ENCODE measurements at places on chromosomes 13 and 19.

DNA sequence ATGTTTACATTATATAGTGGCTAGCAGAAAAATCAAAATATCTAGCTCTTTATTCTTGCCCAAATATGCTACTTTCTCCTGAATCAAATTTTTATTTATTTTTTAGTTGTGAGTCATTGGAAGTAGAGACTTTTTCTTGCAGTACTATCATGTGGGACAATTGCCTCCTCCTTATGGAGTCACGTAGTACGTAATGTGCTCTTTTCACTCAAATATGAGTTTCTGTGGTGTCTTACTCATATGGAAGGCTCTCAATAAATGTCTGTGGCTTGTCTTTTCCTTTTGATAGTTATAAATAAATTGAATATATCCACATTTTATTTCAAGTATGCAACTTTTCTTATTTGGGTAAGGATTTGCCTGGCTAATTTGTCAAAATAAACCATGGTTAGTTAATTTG is 1411.0 kb upstream of the SLC10A2 start:
- DNase-seq, result no peak

DNA sequence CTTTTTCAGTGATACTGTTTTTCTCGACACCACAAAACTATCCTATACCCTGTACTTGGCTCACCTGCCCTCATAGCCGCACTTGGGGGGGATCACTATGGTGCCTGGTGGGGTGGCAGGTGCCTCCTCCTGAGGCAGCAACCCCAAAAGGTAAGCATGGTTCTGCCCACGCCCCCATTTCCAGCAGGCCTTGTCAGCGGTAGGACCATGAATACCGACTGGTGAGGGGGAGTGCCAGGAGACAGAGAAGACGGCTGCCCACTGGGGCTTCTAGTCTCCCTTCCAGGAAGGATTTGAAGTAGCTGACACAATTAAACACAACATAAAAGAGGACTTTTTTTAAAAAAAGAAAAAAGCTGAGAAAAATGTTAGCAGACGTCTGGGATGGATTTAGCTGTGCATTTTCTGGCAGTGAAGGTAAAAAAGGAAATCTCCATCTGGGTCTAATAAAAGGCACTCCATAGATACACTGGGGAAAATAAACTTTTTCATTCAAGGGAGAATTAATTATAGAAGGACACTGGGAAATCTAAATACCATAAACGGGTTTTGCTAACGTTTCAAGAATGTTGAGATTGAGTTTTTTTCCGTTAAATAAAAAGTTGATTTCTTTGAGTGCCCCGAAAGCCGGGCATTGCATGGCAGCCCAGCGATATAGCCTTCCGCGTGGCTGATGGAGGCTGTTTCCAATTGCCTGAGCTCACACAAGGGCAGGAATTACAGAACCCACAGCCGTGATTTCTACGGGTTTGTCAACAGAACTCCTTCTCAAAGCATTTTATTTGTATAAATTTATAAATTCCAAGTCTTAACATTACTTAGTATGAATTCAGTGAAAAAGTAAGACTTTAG is 45.1 kb downstream of the ATP11A start:
- no peak for DNase-seq

DNA sequence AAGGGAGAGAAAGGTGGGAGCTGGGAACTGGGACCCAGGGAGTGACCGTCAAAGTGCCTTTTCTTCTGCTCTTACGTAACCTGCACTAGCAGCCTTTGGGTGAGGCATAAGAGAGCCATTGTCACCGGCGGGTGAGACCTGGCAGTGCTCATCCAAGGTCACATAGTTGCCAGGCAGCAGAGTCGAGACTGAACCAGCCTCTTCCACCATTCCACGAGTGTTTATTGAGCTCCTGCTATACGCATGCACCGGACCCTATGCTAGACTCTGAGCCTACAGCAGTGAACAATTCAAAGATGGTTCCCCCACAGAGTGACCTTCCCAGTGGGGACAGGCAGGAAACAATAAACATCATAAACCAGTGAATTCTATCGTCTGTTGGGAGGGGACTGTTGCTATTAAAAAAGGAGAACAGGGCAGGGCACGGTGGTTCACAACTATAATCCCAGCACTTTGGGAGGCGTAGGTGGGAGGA is 18.6 kb upstream of the STRN4 start:
- DNase-seq, result no peak

- no peak for DNase-seq
Observed at GRCh38 chr19:49491804-49492572, 4.2 kb upstream of the RPS11 start.

- DNase-seq, result no peak
Observed at GRCh38 chr13:41651413-41652058, 194.2 kb downstream of the RGCC start.

DNA sequence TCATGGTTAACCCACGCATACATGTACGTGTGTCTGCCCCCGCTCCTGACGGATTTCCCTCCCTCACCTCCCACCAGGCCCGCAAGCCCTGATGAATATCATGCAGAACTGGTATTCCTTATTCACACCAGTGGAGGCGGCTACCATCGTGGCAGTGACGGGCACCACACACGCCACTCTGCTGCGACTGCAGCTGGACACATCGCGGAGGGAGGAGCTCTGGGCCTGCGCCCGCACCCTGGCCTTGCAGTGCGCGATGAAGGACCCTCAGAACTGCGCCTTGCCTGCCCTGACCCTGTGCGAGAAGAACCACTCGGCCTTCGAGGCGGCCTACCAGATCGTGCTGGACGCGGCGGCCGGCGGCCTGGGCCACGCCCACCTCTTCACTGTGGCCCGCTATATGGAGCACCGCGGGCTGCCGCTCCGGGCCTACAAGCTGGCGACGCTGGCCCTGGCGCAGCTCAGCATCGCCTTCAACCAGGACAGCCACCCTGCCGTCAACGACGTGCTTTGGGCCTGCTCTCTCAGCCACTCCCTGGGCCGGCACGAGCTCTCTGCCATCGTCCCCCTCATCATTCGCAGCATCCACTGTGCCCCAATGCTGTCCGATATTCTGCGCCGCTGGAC is 35.0 kb downstream of the ZSWIM4 start:
- DNase-seq, result no peak
